Stimulated activated CD8-positive, alpha-beta memory T cell treated with anti-CD3 and anti-CD28 coated beads, Interleukin-4, amount 100 ng/mL, for 48 hours (primary cell): ENCODE measurements at places on chromosomes 11 and 22.

DNA sequence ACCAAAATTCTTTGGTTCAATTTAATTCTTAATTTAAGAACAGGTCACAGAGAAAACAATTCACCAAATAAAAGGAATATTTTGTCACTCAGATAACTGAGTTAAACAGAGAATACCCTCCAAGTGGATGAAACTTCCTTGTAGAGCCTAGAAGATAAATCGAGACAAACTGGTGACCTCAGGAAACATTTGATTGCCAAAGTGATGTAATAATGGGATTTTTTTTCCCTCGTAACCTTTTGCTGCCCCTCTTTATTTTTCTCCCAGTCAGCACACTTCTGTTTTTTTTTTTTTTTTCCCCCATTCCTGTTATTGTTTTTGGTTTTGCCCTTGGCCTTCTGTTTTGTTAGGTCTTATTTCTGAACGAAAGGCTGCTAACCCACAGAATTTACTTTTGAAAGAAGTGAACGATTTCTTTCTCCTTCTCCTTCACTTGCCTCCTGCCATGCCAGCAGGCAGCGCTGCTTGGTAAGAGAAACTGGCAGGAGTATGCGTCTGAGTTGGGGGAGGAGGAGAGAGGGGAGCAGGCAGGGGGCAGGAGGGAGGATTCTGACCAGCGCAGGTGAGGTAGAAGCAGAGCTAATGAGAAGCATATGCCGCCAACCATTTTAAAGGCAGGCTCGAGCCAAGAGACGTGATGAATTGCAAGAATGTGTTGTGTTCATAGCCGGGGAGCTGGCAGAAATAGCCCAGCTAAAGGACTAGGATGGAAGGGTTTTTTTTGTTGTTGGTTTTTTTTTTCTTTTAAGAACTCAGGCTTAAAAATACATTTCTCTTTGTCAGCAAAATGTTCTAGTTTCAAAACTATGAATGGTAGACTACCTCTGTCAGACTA lies 121.9 kb upstream of the MTMR2 start:
- no peak for DNase-seq

GRCh38 chr22:27514601-27515523 lies 286.7 kb downstream of the MN1 start:
- no peak for DNase-seq

- DNase-seq = no peak
These were observed 20.1 kb upstream of the TSKU start for GRCh38 chr11:76762867-76763572.

GRCh38 chr22:26587991-26588613 lies 1.8 kb downstream of the TPST2 start:
- DNase-seq = no peak

- no peak for DNase-seq
These were observed 2.5 kb downstream of the CRKL start for GRCh38 chr22:20919718-20920117.
